Panc1 (cell line): ENCODE measurements at places on chromosomes 6 and 20. TPM values are rescaled to one million over a fixed set of nuclear protein-coding genes. Genes with fewer than 3 reads are reported as not detected.

MCCD1 gene
- total RNA-seq = not detected

GRCh38 chr6:126618639-126619343, 278.9 kb downstream of the CENPW start:
- H3K27me3 ChIP-seq = no peaks in the 10 kb centered on the region
- H3K4me1 ChIP-seq = no peaks in the 10 kb centered on the region
- H3K4me3 ChIP-seq = no peak overlapping the region
- no peak for DNase-seq
- H3K36me3 ChIP-seq = no peaks in the 10 kb centered on the region
- H3K27ac ChIP-seq = no peak overlapping the region

DNA sequence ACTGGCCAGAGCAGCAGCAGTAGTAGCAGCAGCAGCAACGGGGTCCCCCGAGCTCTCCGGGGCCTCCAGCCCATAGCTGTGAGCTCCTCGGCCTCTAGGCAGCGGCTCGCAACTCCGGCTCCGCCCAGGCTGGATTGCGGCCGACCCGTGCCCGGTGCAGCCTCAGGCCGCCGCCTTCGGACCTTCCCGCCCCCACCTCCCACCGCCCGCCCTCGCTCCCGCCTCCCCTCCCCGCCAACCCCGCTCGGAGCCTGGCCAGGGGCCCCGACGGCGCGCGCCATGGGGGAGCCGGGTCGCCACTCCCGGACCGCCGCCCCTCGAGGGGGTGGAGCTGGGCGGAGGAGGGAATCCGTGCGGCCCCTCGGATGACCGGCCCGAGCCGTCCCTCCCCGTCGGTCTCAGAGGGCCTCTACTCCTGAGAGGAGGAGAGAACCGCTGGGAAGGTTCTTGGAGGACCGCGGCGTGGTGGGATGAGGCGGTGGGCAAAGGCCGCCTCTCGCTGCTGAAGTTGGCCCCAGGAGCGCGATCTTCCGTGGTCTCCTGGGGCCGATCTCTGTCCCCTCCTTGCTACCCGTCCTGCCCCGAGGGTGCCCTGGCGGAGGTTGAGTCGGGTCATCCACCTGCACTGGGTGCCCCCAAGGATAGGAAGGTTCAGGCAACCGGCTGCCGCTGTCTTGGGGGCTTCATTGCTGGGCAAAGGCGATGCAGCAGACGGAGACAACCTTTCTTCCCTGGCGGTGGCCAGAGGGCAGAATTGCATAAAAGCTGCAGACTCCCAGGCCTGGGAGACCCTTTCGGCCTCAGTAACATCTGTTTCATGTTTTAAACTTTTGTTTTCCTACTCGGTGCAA, at the start of gene ADAM33:
TSS of gene ADAM33 (minus strand) at position 80 of the 851 bp plus-strand sequence. CDS start at position 74, 6 bp downstream.
- H3K4me1 ChIP-seq = no peaks in the 10 kb centered on the region; the same call in 1 of the 2 replicates
- DNase-seq = no peak
- H3K27ac ChIP-seq = no peak within 1 kb of the TSS
- no peaks in the 10 kb centered on the region for H3K36me3 ChIP-seq

DNA sequence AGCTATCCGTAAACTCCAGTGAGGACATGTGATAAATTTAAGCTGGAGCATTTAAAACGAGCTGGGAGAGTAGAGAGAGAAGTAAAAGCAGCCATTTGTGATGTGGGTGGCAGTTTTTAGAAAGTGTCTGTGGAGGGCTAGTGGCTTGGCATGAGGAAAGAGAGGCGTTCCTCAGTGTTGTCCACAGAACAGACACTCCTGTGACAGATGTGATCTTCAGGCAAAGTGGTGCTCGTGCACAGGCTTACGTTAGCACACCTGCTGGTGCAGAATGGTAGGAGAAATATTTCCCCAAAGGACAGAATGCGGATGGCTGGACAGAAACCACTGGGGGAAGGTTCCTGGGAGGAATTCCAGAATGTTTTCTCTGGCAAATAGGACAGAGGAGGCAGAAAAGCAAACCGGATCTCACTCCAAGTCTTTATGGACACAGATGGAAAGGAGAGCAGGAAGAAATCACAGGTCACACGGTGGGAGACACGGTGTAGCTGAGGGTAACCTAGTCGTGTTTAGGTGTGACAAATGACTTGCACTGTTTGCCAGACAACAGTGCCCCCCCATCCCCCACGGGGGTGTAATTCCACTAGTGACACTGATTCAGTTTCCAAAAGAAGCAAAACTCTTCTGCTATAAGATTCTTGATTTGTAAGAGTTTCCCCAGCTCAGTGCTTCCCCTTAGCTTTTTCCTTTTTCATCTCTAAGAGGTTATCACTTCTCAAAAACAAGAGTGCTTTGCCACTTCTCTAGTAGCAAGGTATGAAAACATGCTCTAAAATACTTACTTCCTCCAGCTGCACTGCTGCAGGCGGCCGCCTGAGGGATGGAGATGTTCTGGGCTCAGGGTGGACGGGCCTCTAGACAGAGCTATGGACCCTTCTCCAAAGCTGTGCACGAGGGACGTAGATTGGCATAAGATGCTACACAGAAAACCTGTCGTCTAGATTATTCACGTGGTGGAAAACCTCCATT, 293.2 kb downstream of the QKI start:
- H3K27me3 ChIP-seq = peaks cover 2% of the 10 kb centered on the region; the same call in 1 of the 2 replicates
- DNase-seq = no peak
- no peaks in the 10 kb centered on the region for H3K36me3 ChIP-seq
- H3K27ac ChIP-seq = no peak overlapping the region

- no peak overlapping the region for H3K4me3 ChIP-seq
- H3K36me3 ChIP-seq = no peaks in the 10 kb centered on the region
- no peak for DNase-seq
- no peaks in the 10 kb centered on the region for H3K4me1 ChIP-seq
- no peaks in the 10 kb centered on the region for H3K27me3 ChIP-seq
- no peak overlapping the region for H3K27ac ChIP-seq
Measured at GRCh38 chr6:128993166-128993565, 110.2 kb downstream of the LAMA2 start.

- no peak for DNase-seq
- H3K27me3 ChIP-seq = no peaks in the 10 kb centered on the region
- H3K4me1 ChIP-seq = peaks cover 18% of the 10 kb centered on the region
- peak overlapping the region; percentile 63 for H3K4me3 ChIP-seq
Measured at GRCh38 chr6:85866370-85866730, 223.7 kb upstream of the SYNCRIP start.

BPI gene
- not detected for total RNA-seq

- no peak overlapping the region for H3K27ac ChIP-seq
- no peak for DNase-seq
- H3K27me3 ChIP-seq = no peaks in the 10 kb centered on the region
- no peaks in the 10 kb centered on the region for H3K4me1 ChIP-seq
- no peak overlapping the region for H3K4me3 ChIP-seq
Measured at GRCh38 chr20:6618051-6618450, 149.4 kb upstream of the BMP2 start.

IMPG1 gene
- total RNA-seq = not detected

PSORS1C2 gene
- not detected for total RNA-seq

ADGB gene
- total RNA-seq = not detected

- no peak for DNase-seq
- H3K27me3 ChIP-seq = no peaks in the 10 kb centered on the region
- no peak overlapping the region for H3K4me3 ChIP-seq
- H3K4me1 ChIP-seq = peaks cover 10% of the 10 kb centered on the region
- H3K27ac ChIP-seq = no peak overlapping the region
Measured at GRCh38 chr6:1382883-1383728, 6.3 kb upstream of the FOXF2 start.

GRCh38 chr20:17430125-17430950, 100.8 kb downstream of the BFSP1 start:
- H3K27ac ChIP-seq = no peak overlapping the region
- no peaks in the 10 kb centered on the region; the same call in 1 of the 2 replicates for H3K36me3 ChIP-seq
- H3K4me1 ChIP-seq = no peaks in the 10 kb centered on the region
- H3K27me3 ChIP-seq = peaks cover 11% of the 10 kb centered on the region
- DNase-seq = no peak
- no peak overlapping the region for H3K4me3 ChIP-seq

NOX3 gene
- total RNA-seq = not detected

ZC3H12D gene
- 0.26 TPM for total RNA-seq

DNA sequence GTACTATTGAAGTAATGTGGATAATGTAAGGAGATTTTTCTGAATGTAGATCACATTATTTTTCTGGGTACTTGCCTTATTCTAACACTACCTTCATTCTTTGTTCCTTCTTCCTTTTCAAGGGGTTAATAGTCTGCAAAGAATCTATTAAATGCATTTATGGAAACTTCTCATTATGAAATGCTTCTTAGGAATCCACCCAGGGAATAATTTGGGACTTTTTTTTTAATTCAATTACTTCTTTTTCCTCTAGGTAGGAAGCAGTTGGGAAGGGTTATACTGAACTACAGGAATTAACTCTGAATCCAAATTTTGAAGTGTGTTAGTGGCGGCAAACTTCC, 173.1 kb downstream of the FOXA2 start:
- H3K27me3 ChIP-seq = no peaks in the 10 kb centered on the region
- H3K4me1 ChIP-seq = peaks cover 6% of the 10 kb centered on the region
- no peak for DNase-seq
- no peaks in the 10 kb centered on the region for H3K36me3 ChIP-seq
- H3K27ac ChIP-seq = peak overlapping the region; percentile 83
- H3K4me3 ChIP-seq = no peak overlapping the region

DNA sequence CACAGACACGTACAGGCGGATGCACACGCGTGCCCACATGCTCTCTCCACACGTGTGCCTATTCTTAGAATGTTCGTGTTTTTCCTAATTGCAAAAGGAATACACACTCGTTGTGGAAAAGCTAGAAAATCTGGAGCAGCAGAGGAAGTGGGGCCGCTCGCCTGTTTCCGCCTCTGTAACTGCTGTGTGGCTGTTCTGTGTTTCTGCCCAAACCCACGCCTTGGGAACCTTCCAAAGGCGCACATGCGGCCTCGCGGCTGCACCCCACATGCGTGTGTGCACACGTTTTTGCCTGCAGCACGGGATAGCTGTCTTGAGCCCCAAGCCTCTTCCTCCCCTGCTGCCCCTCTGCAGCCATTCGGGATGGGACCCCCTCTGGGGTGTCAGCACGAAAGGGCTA, 12.2 kb downstream of the SLC17A9 start:
- no peaks in the 10 kb centered on the region for H3K36me3 ChIP-seq
- DNase-seq = no peak
- no peaks in the 10 kb centered on the region for H3K27me3 ChIP-seq
- no peak overlapping the region for H3K27ac ChIP-seq

DNA sequence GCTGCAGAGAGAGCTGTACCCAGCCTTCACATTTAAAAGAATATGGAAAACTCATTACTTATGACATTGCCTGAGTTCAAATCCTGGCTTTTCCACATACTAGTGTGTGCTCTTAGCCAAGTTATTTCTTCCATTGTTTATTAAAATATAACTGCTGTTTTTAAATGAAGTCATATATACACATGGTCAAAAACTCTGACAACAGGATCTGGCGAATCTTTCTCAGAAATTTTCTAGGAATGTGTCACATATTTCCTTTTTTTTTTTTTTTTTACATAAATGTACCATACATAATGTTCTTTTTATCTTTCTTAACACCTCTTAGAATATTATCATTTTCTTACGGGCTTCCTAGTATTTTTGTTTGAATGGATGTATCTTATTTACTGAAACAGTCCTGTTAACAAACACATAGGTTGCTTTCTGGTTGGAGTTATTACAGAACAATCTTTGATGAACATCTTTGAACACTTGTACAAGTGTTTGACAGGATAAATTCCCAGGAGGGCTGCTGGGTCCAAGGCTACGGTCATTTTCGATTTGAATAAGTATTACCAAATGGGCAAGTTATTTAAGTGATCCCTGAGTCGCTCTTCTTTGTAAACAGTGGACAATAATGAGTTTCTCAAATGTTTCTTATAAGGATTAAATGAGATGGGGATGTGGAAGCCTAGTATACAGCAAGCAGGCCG, 1.6 kb upstream of the SNX9 start:
- DNase-seq = no peak
- H3K36me3 ChIP-seq = no peaks in the 10 kb centered on the region
- no peaks in the 10 kb centered on the region for H3K27me3 ChIP-seq
- peak overlapping the region; percentile 88 for H3K27ac ChIP-seq
- no peak overlapping the region for H3K4me3 ChIP-seq
- H3K4me1 ChIP-seq = peaks cover 6% of the 10 kb centered on the region

DNA sequence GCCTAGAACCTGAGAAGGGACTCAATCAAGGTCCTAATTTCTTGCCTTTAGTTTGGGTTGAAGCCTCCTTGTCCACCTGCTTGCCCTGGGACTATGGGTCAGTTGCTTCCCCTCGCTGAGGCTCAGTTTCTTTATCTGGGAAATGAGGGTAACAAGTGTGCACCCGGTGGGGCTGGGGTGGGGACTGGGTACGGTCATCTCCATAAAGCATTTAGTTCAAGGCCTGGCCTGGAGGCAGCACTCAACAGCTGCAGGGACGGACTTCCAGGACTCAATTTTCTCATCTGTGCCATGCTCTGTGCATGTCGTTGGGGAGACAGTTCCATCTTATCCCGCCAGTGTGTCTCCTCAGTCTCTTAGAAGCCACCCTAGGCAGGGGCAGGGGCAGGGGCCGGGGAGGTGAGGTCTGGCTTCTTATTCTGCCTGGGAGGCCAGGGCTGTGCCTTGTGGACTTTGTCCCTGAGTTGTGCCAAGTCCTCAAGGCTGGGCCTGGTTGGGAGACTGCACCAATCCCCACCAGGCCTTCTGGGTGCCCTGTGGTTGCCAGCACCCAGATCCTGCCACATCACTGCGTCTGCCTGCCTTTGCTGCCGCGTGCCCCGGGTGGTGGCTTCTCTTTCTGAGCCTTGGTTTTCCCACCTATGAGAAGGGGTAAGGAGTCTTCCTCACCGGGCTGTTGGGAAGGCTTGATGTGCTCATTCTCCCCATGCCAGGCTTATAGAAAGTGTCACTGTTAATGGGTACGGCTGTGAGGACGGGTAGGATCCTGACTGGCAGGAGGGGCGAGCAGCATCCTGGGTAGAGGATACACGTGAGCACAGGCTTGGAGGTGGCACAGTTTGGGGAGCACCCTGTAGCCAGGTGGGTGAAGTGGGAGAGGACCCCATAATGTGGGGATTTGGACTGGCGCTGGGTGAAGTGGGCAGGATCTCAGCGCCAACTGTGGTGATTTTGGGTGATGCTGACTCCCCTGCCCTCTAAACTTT, 8.6 kb downstream of the SRC start:
- no peak for DNase-seq
- H3K36me3 ChIP-seq = no peaks in the 10 kb centered on the region
- H3K4me1 ChIP-seq = no peaks in the 10 kb centered on the region; the same call in 1 of the 2 replicates
- no peaks in the 10 kb centered on the region for H3K27me3 ChIP-seq
- no peak overlapping the region for H3K4me3 ChIP-seq

GRCh38 chr6:146287691-146288369, 255.8 kb upstream of the RAB32 start:
- no peak for DNase-seq
- H3K36me3 ChIP-seq = no peaks in the 10 kb centered on the region
- H3K27me3 ChIP-seq = no peaks in the 10 kb centered on the region
- H3K4me3 ChIP-seq = no peak overlapping the region
- no peak overlapping the region for H3K27ac ChIP-seq

GRCh38 chr20:41314386-41314785, 3.1 kb downstream of the ZHX3 start:
- H3K36me3 ChIP-seq = no peaks in the 10 kb centered on the region
- no peaks in the 10 kb centered on the region for H3K27me3 ChIP-seq
- H3K4me3 ChIP-seq = no peak overlapping the region
- DNase-seq = no peak
- no peak overlapping the region for H3K27ac ChIP-seq
- peaks cover 11% of the 10 kb centered on the region for H3K4me1 ChIP-seq

LY6G6D gene
- not detected for total RNA-seq

GRM4 gene
- 1.3 TPM for total RNA-seq

PEDS1 gene
- total RNA-seq = 88.9 TPM

PACSIN1 gene
- 0.18 TPM for total RNA-seq

- no peaks in the 10 kb centered on the region for H3K36me3 ChIP-seq
- H3K27me3 ChIP-seq = no peaks in the 10 kb centered on the region
- peaks cover 5% of the 10 kb centered on the region; the same call in 1 of the 2 replicates for H3K4me1 ChIP-seq
- DNase-seq = no peak
- H3K4me3 ChIP-seq = no peak overlapping the region
Measured at GRCh38 chr20:34680586-34681175, 3.8 kb upstream of the PIGU start.
